ENCODE measurements at places on chromosomes 3 and 15.

GRCh38 chr15:100831467-100831866 lies 48.2 kb upstream of the ALDH1A3 start:
- DNase-seq, result peak; percentile 74

- no peak for DNase-seq
Measured at GRCh38 chr3:121604759-121605158, 11.6 kb downstream of the FBXO40 start.

DNA sequence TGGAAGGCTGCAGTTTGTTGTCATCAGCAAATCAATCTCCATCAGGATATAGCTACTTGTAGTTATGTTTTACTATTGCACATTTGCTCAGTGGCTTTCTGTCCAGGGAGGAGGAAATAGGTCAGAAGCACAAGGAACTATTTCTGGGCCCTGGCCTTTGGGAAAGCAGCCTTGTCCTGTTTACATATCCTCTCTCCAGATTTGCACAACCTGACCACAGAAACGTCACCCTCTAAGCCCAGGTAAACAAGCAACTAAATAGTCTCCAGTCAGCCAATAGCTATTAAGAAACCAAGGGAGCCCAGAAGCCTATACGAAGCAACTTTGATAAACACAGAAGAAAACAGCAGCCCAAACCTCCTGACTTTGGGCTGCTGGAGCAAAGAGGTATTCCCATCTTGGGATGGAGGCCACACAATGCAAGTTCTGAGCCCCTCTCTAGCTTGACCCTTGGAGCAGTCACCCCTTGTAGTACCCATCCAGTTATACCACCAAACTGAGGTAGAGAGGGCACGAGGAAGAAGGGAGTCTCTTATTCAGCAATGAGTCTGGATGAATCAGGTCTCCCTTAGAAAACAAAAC lies 2.3 kb upstream of the FEM1B start:
- DNase-seq, result no peak

- DNase-seq, result no peak
Measured at GRCh38 chr3:120449701-120450599, 842 bp downstream of the FSTL1 start.

GRCh38 chr3:141659821-141660613 lies 78.1 kb upstream of the RNF7 start:
- DNase-seq, result no peak

DNA sequence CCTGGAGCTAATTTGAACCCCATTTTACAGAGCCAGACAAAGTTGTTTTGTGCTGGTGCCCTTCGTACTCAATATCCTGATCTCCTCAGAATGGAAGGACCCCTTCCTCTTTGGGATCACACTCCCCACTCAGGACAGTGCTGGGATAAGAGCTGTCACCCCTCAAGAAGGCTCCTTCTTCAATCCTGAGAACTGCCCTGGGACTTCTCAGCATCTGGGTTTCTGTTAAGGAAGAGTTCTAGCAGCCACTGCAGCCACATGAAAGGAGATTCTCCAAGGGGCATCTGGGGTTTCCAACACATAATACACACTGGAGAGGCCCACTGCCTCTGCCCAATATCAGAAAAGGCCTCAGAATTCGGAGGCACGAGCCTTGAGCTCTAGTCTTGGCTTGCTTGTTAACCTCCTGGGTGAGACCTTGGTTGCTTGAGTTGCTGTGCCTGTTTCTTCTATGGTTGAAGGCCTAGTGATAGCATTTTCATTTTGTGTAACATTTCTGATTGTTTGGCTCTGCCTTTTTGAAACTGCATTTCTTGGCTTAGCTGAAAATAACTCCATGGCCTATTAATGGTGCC lies 78.8 kb upstream of the NMNAT3 start:
- DNase-seq, result no peak

DNA sequence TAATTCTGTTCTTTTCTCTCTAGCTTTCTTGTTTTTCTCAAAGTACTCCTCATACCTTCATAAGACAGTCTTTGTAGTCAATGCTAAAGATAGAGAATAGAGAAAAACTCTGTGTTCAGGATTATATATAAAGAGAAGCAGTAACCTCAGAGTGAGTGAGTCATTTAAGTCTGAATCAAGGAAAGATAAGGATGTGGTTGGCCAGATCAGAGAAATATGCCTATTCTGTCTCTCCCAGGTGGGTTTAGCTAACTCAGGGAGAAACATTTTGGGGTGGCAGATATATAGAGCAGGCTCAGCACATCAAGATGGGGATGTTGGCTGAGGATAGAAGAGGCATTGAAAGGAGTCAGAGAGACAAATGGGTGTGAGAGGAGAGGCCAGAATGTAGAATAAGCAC lies 31.4 kb downstream of the GTF2E1 start:
- no peak for DNase-seq

DNA sequence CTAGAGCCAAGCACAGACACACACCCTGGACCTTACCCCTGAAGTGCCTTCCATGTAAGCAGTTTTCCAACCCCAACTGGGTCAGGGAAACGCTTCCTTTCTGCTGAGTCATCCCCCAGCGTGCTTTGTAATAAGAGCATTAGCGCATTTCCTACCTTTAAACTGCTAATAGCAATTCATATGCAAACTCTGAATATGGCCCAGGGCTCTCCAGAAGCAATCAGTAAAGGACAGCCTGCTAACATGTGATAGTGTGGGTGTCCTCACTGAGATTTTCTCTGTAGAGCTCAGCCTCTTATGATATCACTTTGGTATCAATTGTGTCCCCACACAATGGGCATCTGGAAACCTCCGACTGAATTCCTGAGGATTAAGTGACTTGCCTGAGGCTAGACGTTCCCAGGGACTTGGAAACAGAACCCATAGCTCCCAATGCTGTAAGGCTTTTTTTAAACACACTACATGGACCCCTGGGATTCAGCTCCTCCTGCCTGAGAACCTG lies 5.6 kb downstream of the GABRB3 start:
- DNase-seq, result no peak

GRCh38 chr3:138011722-138012121 lies 1.8 kb downstream of the CLDN18 start:
- DNase-seq, result no peak

- DNase-seq, result no peak
Measured at GRCh38 chr3:474828-475227, 278.3 kb downstream of the CHL1 start.

DNA sequence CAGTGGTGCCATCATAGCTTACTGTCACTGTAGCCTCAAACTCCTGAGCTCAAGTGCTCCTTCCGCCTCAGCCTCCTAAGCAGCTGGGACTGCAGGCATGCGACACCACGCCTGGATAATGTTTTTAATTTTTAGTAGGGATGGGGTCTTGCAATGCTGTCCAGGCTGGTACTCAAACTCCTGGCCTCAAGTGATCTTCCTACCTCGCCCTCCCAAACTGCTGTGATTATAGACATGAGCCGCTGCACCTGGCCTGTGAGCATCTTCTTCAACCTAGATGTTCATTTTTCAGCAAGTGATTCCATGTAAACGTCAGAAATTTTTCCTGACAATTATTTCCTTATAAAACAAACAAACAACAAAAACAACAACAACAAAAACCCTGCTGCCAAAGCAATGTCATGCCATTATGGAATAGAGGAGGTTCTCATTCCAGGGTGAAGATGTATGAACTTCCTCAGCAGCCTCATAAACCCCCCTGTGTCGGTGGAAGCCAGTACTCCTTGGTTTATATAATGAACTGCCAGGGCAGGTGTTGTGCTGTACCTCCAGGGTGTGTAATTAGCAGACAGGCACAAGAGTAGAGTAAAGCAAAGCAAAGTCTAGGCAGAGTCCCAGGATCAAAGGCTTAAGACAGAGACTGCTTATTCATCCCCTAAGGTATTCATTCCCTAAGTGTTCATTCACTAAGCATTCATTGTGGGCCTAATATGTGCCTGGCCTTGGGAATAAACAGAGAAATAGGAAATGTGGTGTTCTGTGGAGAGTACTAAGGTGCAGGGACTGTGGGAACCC lies 44.6 kb downstream of the NR2C2 start:
- no peak for DNase-seq

- no peak for DNase-seq
Measured at GRCh38 chr3:167859610-167860009, 124.1 kb downstream of the SERPINI1 start.

DNA sequence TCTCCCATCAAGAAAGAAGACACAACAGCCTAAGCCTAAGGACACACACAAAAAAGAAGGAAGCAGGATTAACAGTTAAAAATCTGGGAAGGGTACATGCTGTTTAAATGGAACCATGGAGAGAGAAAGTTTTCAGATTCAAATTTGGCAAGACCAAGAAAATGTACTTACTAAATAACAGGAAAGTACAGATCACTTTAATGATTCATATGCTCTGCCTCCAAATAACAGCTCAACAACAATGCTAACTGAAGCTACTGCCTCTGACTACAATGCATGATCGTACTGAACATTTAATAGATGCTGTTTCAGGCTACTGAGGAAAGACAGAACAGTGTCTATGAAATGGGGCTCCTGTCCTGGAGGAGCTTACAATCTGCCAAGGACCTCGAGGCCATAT lies 8.4 kb upstream of the NMB start:
- no peak for DNase-seq

GRCh38 chr3:94307588-94307987 lies 244.7 kb downstream of the NSUN3 start:
- DNase-seq, result no peak

DNA sequence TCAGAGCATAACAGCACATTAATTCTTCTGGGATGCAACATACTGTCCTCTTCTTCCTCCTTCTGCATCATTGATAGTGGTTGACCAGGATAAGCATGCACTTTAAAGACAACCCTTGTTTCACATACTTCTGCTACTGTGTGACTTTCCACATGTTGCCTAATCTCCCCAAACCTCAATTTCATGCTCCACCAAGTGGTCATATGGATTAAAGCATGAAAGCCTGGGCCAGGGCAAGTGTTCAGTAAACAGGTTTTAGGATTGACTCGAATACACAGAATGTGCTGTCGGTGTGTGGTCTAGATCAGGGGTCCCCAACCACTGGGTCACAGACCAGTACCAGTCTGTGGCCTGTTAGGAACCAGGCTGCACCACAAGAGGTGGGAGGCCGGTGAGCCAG lies 22.5 kb upstream of the BFSP2 start:
- DNase-seq, result peak; percentile 27

DNA sequence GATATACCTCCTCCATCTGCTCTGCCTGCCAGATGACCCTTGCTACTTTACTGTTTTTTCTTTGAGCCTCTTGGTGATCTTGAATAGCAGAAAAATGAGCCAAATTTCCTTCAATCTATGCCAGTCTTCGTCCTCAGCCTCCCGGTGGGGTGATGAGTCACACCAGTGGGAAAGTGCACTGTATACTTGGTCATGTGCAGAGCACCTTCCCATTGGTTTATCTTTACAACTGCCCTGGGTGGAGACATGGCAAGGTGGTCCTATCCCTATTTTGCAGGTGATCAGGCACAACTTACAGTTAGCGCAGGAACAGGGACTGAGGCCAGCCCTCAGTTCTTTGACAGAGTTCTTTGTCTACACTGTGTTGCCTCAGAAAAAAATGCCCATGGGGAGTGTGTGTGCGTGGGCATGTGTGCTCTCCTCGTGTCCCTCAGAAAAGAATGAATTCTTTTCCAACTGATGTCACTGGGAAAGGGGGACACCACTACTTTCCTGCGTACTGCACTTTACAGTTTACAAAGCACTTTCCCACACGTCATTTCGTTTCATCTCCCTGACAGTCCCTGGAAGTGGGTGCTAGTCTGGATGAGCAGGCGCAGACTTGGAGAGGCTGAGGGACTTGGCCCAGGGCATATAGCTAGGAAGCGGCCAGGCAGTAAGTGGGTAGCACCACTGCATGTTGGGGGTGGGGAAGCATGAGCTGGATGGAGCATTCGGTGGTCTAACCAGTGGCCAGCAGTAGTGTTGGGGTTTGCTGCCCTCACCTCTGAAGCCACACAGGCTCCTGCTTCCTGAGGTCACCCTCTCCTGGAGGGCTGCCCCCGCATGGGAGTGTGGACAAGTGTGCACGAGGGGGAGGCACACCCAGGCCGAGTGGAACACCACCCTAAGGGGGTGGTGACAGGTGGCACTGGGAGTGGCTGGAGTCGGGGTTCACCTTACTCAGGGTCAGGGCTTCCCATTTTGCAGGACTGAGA lies 24.1 kb downstream of the SMAD3 start:
- DNase-seq, result no peak

DNA sequence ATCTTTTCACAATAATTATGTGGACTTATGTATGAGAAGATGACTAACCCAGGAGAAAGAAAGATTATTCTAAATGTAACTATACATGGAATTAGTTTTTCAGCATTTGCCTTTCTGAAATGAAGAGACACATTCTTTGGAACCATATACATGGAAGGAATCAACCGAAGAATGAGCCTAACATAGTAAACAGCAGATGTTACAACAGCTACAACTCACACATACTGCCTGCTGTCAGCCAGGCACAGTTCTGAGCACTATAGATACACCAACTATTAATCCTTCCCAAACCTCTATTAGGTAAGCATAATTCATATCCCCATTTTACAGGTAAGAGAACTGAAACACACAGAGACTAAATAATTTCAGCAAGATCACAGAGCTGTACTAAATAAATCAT lies 840.0 kb downstream of the ROBO1 start:
- no peak for DNase-seq

DNA sequence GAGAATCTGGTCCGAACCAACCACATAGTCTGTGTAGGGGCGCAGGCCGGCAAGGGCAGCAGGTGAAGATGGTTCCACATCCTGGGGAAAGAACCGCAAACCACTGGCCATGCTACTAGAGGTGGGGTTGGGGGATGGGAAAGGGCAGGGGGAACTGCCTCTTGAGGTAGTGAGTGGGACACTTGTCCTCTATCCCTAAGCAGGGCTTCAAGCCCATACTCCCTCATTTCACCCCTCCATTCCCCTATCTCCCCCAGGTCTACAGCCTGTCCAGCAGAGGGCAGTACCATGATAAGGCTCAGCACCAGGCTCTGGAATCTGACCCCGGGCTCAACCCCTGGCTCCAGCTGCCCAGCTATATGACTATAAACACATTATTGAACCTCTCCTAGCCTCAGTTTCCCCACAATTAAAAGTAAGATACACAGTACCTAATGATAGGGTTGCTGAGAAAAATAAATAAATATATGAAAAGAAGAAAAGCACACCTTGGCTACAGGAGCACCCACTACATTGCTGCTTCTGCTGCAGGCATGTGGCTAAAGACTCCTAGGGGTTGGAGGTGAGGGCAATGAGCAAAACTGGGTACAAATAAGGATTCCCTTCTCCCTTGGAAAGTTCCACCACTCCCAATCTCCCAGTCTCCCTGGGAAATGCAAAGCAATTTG lies 6.3 kb downstream of the GORASP1 start:
- no peak for DNase-seq

- DNase-seq, result no peak
Measured at GRCh38 chr15:99029341-99030144, 22.0 kb upstream of the PGPEP1L start.

- no peak for DNase-seq
Measured at GRCh38 chr3:160105907-160106584, 117.4 kb downstream of the IL12A start.

- DNase-seq, result no peak
Measured at GRCh38 chr3:157938154-157938779, 168.0 kb downstream of the SHOX2 start.
